ENCODE measurements at places on chromosomes 6 and 20.

DNA sequence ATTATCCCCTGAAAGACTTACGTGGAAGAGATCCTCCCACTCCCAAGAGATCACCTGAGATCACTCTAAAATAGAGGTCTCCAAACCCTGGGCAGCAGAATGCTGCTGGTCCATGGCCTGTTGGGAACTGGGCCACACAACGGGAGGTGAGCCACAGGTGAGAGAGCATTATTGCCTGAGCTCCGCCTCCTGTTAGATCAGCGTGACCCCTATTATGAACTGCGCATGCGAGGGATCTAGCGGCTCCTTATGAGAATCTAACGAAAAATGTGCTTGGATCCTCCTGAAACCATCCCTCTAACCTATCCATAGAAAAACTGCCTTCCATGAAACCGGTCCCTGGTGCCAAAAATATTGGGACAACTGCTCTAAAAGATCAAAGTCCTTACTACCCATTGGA is 1057.4 kb downstream of the EPHA7 start:
- DNase-seq: no peak

DNA sequence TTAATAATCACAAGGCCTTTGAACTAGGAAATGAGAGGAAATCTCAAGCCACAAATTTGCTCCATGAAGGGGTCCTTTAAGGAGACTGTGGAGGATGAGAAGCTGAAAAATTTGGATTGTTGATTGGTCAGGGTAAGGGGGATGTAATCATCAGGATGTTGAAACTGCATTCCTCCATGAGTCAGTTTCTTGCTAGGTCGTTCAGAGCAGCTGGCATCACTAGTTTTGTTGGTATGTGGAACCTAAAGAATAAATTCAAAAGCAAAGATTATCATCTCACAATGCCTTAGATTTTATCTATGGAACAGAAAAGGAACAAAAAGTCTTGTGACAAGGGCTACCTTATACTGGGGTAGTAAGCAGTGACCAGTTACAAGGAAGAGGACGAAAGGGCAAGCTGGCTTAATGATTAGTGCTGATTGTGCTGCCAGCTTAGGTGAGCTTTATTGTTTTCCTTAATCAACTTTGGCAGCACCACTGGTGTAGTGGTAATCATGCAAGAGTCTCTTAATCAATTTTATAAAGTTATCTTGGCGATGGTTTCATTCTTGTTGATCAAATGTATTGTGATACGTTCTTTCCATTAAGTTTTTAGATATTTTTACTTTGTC is 36.6 kb downstream of the CRISP2 start:
- no peak for DNase-seq

DNA sequence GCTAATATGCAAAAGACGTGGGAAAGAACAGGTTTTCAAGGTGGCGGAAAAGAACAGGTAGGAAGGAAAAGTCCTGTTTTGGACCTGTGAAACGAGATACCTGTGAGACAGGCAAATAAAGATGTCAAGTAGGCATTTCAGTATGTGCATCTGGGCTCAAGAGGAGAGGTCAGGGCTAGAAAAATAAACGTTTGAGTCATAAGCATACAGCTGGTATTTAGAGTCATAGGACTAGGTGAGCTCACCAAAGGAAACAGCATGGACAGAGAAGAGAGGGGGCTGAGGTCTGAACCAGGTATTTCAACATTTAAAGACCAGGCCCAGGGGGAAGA is 14.9 kb downstream of the MTFR2 start:
- no peak for DNase-seq

DNA sequence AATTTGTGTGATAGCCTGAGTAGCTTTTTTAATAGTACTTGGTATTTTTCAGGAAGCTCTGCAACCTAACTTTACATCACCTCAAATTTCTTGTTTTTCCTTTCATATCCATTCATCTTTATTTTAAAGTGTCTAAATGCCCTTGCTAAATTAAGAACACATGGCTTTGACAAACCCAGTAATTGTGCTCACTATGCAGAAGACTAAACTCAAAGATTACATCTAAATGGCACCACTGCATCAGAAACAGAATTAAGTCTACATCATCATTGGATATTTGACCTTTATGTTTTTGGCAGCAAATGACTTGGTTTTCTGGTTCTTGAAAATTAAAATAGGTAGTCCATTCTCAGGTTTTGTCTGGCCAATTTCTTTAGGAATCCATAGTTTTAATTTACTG is 69.6 kb upstream of the HDGFL1 start:
- no peak for DNase-seq

DNA sequence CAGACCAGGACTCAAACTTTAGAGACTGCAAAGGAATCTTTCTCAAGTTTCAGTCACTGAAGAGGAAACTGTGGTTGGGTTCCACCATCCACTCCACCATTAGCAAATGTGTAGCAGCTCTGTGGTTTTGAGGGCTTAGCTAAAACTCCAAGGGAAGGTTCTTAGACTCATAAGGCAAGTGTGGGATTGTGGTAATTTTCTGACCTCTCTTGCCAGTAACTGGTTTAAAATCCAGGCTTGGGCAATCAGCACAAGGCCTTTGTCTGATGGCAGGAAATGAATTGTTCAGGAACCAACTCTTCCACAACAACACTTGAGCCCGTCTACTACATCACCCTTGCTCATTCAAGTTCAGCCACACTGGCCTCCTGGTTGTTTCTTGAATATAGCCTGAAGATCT is 68.6 kb upstream of the FBXL4 start:
- no peak for DNase-seq

DNA sequence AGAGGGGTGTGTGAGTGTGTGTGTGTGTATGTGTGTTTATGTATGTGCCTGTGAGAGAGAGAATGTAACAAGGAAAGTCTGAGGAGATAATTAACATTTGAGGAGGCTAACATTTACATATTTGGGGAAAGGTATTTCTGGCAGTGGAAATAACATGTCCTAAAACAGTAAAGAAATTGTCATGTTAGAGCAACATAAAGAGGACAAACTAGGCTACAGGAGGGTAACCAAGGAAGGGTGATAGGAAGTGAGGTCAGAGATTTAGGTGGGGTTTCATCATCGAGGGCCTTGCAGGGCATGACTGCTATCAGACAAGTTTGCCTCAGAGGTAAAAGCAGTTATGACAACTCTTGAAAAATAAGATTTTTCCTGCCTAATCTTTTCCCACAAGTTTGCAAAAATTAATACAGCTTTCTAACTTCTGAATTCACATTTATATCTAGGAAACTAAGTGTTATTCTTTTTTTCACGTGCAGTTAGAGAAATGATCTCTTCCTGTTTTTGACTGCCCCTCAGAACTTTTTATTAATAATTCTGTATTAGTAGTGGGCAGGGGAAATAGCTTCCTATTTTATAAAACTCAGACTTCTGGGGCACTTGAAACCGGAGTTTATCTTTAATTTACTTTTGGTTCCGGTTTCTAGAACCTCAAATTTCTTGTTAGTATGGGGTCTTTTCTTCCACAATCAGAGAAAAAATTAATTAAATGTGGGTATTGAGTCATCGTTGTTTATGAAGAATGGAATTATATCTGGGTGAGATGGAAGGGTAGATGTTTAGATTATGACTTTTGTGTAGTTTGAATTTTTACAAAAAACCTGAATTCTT is 30.5 kb upstream of the RHAG start:
- no peak for DNase-seq

DNA sequence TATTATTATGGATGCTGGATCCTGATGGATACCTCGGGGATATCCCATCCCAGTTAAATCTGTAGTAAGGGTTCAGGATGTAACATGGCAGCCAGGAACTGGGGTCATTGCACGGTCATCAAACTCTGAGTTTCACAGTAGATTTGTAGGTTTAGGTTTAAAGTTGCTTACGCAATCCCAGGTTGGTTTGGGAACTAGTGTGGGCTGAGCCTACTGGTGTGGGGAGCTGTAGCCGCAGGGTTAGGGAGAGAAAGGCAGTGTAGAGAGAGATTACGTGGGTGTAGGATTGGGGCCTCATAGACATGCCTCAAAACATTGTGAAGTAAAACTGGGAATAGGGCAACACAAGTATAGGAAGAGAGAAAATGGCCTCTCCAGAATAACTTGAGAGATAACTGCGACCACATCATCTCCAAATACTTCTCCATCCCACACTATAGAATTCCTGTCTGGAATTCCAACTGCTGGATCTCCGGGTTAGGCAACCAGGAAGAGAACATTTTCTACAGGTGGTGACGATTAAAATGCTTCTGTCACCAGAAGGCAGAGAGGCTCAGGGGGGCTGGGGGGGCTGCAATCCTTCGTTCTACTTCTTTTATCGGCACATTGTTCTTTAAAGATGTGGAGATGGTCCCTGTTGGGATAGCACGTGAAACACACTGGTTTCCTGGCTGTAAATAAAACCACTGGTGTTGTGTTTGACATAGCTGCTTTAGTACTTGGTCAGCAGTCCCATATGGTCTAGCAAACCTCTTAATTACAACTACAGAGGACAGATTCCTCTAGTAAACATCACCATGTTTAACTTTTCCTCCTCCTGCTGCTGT is 44.9 kb upstream of the TMEM170B start:
- DNase-seq: no peak

DNA sequence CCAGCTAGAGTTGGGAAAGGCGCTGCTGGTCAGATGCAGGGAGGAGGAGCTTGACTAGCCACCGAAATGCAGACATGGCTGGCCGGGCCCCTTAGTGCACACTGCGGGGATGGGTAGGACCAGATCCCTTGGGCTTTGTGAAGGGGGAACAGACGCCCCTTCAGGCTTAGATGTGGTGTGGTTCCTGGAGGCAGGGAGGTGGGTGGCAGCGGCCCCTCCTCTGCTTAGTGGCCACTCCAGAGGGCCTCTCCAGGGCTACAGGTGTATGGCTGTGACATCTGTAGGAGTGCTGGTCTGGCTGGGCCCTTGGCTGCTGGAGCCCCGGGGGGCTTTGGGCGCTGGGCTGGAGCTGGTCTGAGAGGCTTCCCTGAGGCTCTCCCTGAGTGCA is 5.9 kb downstream of the CCND3 start:
- no peak for DNase-seq

DNA sequence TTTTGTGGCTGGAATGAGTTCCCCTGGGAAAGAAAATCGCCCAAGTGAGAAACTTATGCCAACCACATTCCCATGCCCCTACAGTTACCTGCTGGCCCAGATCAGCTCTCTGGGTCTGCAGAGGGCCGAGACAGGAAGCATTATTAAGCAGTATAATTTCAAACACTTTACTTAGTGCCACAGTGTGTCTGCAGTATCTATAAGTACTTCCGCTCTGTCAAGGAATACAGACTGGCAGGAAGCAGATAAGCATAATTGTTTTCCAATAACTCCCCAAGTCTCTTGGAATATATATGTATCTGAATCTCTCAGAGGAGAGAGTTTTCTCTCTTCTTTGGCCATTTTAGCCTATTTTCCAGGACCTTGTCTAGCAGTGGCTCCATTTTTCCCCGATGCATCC is 24.9 kb downstream of the SAYSD1 start:
- DNase-seq: no peak

DNA sequence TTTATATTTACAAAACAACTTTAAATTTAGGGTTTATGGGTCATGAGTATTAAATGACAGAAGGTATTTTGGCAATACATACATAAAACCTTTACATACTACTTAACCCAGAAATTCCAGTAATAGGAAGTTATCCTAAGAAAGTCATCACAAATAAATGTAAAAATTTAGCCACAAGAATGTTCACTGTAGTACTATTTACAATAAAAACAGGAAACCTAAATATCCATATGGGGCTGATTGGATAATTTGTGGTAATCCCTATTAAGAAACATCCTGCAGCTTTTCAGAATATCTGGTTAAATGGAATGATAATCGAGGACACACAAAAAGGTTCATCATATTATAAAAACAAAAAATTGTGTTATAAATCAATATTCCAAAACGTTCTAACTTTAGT is 44.4 kb downstream of the TRAM2 start:
- DNase-seq: no peak

DNA sequence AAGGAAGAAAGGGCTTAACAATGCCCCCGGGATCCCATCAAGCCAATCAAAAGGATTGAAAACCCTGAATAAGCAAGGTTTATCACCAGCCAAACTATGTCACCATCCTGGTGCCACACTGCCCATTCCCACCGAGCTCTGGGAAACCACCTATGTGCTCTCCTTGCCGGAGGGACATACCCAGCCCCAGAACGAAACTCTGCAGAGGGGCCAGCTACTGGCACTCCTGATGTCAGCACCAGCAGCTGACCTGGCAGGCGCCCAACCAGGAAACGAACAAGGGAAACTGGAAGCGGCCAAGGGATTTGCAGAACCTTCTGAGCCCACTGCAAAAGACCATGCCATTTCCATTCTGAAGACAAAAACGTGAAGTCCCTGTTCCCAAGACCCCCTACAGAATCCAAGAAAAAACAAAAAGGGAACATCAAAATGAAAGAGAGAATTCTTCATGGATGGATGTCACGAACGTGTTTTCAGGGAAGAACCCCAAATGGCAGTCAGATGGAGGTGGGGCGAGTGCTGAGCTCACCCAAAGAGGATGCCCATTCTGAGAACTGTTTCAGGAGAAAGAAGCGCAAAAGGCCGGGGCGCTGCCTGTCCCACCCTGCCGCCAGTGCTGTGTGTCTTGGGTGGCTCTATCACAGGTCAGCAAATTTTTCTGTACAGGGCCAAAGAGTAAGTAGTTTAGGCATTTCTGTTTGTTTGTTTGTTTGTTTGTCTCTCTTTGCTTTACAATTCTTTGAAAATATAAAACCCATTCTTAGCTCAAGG is 305.2 kb downstream of the ESR1 start:
- no peak for DNase-seq

GRCh38 chr6:42509256-42509655 is 54.6 kb upstream of the UBR2 start:
- no peak for DNase-seq

- DNase-seq: no peak
Measured at GRCh38 chr20:50449738-50450492, 60.3 kb upstream of the PTPN1 start.

- DNase-seq: no peak
Measured at GRCh38 chr6:17470938-17471327, 77.5 kb downstream of the CAP2 start.

- DNase-seq: no peak
Measured at GRCh38 chr20:4702562-4703280, 19.0 kb upstream of the PRND start.

- no peak for DNase-seq
Measured at GRCh38 chr6:21039926-21040325, 505.7 kb downstream of the CDKAL1 start.

GRCh38 chr20:54237116-54237943 is 29.4 kb downstream of the PFDN4 start:
- no peak for DNase-seq
